ENCODE measurements at places on chromosomes 12 and 14.

DNA sequence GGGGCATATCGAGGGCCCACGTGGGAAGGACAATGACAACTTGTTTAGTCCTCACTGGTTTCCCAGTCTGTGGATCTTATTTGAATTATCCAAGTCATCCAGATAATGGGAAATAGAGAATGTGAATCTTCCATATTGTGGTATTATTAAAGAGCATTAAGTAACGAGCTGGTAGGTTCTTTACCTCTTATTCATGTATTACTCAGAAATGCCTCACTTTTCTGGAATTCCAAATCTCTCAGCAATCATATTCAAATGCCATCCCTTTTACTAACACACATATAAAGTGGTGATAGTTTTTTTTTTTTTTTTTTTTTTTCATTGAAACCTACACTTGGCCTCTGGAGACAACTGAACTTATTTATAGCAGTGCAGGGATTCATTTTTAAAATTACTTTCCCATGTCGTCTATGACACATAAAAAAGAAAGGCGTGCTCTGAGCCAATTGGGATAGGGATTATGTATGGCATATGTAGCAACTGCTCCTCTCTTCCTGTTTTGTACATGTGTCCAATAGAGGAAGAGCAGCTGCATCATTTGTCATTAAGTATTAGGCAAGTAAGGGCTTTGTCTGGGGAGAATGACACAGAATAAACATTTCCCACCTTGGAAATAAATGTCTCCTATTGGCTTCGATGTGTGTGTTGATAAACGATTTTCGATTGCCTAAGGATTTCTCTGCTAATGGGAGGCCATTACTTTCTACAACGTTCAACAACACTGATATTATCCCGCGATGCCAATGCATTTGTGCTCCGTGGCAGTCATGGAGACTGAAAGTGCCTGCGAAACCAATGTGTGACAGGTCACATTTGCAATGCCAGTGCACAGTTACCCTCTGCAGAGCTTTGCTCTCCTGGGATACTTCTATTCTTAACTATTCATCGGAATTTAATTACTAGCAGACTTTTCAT, 78.6 kb upstream of the IFNG-AS1 start:
- DNase-seq: no peak

- no peak for DNase-seq
Measured at GRCh38 chr12:55844961-55845360, 2.2 kb upstream of the MMP19 start.

DNA sequence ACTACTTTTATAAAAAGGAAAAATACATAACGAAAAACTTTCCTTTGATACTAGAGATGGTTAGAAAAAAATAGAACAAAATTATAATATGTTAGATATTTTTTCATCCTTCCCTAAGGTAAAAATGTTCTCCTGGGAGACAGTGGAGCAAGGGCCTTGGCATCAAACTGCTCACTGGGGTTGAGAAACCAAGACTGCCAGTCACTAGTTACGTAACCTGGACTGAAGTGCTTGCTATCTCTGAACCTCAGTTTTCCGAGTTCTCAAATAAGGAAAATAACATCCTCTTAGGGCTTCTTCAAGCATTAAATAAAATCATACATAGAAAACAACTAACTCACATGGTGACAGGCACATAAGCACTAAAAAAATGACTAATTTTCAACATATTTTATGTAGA, 48.2 kb upstream of the FRMD6 start:
- no peak for DNase-seq

DNA sequence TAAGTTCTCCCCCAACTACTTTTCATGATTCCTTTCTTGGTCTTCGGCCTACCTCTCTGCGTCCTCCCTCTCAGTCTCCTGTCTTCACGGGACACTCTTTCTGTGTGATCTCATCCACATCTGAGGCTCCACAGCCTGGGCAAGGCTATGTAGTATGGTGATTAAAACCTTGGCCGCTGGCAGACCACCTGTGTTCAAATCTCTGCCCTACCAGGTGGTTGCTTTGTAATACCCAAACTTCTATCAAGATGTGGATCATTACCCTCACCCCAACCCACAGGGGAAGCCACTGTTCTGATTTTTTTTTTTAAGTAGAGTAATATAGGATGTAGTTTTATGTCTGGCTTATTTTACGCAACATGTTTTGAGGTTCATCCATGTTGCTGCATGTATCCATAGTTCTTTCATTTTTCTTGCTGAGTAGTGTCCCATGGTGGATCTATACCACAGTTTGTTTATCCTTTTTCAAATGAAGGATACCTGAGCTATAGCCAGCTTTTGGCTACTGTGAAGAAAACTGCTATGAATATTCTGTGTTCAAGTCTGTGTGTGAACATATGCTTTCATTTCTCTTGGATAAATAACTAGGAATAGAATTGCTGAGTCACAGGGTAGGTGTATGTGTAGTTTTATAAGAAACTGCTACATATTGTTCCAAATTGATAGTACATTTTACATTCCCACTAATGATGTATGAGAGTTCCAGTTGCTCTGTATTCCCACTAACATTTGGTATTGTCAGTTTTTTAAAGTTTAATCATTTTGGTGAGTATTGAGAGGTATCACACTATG, 8.3 kb upstream of the STAT6 start:
- DNase-seq: no peak

- no peak for DNase-seq
Measured at GRCh38 chr12:49358483-49359141, 8.7 kb upstream of the SPATS2 start.

DNA sequence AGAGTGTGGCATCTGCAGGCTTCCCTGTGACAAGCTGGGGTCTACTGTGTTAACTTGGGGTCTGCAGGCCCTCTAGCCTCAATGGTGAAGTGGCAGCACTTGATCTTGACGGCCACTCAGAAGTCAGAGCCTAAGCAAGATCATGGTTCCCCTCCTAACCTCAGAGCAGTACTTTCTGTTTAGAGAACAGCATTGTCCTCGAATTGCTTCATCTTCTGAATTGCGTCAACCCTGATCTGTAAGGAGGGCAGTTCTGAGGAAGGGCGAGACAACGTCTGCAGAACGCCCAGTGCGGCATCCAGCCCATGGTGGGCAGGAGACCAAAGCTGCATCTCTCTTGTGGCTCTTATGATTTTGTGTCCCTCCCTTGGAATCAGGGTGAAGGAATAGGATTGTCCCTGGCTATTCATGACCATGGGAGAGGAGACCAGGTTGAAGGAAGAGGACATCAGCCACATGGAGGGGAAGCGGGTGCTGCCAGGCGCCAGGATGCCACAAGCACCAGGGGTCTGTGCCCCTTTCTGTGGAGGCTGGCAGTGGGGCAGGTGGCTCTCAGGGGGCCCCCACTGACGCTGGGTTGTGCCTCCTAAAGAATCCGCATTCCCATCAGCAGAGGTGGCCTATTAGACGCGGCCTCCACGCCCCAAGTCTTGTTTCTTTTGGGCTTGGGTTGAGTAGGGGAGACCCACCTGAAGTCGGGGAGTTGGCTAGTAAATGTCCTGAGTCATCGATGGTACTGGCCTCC, 2.2 kb downstream of the SERPINA9 start:
- DNase-seq: no peak

DNA sequence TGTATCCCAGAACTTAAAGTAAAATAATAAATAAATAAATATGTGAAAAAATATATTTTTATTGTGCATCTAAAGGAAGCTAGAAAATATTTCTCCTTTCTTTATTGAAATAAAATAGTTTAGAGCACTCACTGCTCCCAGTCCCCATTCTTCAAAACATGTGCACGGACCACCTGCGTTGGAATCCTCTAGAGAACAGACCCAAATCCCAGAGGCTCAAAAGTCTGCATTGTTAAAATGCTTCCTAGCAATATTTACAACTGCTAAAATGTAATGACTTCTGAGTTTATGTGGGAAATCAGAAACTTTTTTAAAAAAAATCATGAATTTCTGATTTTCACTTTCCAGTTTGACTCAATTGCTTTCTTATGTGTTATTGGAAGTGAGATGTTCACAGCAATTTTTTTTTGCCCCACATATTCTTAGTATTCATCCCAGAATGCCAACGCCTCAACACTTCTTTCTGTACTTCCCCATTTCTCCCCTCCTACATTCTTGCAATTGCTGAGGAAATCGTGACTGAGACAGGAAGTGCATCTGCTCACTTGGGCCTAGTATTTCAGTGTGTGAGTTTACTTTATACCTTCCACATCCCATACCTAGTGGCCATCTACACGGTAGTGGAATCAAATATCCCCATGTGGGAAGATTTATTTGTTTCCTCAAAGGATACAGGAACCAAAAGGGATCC, 116.0 kb upstream of the FLRT2 start:
- DNase-seq: no peak

DNA sequence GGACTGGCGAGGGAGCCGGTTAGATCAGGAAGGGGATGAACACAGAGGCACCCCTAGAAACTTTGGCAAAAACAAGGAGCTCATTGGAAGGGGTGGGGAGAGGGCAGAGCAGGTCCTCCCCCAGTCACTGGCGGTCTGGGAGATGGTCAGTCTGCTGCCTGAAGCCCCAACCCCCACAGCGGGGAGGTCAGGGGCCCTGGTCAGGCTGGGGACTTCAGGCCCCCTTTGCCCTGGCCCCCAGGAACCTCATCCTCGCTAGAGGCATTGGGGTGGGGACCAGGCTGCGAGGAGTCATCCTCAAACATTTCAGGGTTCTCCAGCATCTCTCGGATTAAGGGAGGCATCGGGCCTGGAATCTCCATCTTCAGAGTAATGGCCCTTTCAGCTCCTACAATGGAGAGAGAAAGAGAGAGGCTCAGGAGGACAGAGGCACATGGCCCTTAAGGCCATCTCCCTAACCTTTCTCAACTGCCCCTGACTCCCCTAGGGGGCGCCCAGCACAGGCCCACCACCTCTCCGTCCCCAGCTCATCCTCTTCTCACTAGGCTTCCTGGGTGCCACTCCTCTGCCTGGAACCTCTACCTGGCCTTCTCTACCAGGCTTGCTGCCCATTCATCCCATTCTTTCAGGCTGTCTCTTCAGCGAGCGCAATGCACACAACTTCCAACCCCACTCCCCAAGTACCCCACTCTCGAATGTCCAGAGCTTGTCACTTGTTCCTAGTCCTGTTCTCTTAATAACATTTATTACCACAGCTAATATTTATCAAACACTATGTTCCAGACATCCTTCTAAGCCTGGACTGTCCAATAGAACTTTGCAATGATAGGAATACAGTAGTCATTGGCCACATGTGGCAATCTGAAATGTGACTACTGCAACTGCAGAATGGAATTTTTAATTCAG, 4.7 kb upstream of the ITGB7 start:
- no peak for DNase-seq

DNA sequence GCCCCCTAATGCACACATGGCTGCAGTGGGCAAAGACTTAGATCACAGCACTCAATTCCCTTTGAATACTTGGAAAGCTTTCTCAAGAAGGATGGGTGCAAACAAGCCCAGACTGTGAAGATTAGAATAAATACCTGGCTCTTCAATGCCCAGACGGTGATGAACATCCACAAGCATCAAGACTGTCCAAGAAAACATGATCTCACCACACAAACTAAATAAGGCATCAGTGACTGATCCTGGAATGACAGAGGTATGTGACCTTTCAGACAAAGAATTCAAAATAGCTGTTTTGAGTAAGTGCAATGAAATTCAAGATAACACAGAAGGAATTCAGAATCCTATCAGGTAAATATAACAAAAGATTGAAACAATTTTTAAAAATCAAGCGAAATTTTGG, 43.8 kb upstream of the ZDHHC17 start:
- no peak for DNase-seq

- DNase-seq: no peak
Measured at GRCh38 chr12:79191391-79191790, 326.8 kb downstream of the SYT1 start.

- DNase-seq: no peak
Measured at GRCh38 chr12:26918321-26919215, 19.2 kb downstream of the INTS13 start.

DNA sequence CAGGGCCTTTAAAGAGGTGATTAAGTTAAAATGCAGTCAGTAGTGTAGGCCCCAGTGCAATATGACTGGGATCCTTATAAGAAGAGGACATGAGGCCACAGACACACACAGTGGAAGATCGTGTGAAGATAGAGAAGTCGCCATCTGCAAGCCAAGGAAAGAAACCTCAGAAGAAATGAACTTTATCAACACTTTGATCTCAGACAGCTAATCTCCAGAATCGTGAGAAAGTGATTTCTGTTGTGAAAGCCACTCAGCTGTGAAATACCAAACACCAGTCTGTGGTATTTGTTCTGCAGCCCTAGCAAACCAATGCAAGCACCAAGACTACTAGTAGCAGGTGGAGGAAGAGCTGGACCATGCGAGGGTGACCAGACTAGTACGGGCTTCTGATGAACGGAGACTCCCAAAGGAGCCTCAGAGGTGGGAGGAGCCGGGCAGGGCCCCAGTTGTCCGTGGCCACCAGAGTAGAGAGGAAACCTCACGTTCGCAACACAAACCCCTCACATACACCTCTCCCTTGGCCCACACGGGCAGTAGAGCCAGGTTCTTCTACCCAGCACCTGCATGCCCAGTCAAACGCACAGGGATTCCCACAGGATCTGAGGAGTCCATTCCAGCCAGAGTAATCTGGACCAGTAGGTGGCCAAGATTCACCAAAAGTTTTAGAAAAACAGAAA, 243.0 kb downstream of the TTC8 start:
- no peak for DNase-seq

DNA sequence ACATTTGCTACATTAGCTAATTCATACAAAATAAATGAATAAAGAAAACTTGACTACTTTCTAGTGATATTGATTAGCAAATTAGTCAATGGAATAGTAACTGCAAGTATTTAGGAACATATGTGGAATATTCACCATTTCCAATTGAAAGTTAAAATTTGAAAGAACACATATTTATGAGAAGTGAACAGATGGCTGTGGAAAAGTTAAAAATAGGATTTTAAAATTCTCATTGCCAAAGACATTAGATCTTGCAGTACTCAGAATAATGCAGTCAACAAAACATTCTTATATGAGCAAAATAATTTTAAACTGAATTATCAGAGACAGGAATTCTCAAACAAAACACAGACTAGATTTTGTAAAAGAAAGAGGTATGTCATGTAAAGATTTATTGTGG, 613.9 kb upstream of the NOVA1 start:
- no peak for DNase-seq

DNA sequence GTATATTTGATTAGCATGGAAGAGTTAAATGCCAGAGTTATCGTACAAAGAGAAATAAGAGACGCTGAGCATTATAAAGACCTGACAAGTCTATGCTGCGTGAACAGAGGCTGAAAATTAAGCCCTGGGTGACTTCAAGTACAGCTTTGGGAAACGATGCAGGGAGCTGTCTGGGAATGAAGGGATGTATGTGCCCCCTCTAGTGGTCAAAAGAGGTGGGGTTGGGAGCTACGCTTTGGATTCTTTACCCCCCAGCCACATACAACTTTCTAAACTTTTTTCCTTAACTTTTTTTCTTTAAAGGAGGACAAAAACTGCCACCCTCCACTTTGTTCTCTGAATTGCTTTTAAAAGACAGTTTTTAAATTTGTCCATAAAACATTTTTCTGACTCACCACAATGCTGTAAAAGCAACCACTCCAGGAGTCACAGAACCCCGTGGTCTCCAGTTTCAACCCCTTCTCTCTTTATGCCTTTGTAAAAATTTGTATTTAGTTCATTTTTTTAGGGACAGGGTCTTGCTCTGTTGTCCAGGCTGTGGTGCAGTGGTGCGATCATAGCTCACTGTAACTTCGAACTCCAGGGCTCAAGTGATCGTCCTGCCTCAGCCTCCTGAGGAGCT, 59.4 kb downstream of the ZNF664 start:
- DNase-seq: no peak
